Ovary (tissue), 10 donors: ENCODE measurements at places on chromosomes 6 and 20. TPM values are rescaled to one million over a fixed set of nuclear protein-coding genes. Genes with fewer than 3 reads are reported as not detected.

The RNF182 gene
- total RNA-seq = 0.81 TPM

The MDFI gene
- total RNA-seq = 21.9 TPM

The WFDC10B gene
- total RNA-seq = not detected

The PLN gene
- total RNA-seq = 4.9 TPM

The CTCFL gene
- total RNA-seq = not detected

The ANKRD66 gene
- total RNA-seq = 0.71 TPM

The NKX2-4 gene
- total RNA-seq = not detected

The LRRC1 gene
- 5.8 TPM for total RNA-seq

DNA sequence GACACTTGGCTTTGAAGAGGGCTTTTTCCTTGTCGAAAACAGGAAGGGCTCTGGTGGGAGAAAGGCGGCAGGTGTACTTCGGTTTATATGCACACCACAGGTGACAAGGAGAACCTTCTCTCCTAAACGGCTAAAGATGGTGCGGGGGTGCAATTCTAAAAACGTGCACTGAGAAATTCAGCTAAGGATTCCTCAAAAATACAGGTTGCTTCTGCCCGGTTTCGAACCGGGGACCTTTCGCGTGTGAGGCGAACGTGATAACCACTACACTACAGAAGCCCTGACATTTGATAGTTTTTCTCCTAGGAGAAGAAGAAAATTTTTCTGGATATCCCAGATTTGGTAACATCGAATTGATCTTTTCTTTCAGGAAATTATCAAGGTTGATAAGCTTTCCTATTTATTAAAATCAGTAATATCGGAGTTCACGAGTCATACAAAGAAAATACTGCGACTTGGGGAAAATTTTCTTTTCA, 32.0 kb downstream of the POM121L2 start:
- DNase-seq = no peak

DNA sequence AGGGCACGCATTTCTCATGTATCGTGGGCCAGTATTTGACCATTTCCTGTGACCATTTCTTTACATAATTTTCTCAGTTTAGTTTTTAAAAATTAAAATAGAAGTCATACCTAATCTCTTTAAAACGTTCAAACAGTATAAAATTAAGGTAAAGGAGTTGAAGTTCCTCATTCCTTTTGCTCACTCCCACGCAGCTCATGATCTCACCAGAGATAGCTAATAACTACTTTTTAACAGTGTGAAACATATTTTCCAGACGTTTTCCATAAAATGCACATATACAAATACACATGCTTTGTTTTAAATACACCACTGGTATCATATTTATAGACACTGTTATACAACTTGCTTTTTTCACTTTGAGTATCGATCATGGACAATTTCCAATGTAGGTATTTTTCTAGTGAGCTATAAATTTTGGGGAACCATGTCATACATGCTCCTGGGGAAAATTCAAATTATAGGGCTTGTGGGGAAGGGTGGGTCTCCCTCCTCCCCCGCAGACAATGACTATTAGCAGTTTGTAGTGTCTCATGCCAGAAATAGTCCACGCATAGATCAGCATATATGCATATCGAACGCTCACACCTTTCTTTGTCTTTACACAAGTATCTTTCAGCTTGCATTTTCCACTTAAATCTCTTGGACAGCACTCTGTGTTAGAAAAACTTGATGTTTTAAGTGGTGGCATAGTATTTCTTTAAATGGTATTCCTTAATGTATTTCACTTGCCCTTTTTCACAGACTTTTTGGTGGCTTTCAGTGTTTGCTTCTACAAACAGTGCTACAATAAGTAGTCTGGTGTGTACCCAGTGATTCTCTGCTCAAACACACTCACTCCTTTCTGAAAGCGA, 145.5 kb upstream of the ZNF217 start:
- DNase-seq = no peak

DNA sequence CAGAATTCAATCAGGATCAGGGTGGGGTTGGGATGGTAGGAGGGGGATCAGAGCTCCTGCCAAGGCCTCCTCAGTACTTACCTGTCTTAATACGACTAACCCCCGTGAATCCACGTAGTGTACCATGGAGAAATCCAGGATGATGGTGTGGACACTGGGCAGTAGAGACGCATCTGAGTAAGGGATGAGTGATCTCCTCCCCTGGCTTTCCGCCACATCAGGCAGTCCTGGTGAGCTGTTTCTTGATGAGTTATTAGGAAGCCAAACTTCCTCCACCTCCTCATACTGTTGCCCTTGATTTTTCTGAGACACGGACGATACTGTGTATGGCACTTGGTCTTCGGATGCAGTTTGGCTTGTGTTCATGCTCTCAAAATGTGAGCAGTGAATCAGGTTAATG, 34.2 kb upstream of the SRPK1 start:
- DNase-seq = no peak

DNA sequence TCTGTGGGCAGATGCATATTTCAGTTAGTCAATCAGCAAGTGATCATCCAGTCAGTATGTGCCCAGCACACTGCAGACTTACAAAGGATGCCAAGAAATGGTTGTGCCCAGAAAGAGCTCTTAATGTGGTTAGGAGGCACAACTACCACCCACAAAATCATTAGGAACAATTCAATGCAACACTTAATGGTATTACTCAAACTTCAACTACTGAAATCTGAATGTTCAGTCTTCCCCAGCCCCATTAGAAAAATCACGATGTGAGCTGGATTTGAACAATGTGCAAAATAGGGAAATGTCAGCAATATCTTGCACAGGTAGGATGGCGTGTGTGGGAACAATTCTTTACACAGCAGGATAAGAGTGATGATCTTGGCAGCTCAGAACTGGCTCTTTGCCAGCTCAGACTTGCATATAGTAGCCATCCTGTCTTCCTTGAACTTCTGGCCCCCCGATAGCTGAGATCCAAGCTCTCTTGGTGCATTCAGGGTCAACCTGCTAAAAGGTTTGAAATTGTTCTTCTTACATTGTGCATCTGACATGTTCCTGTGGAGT, 556.7 kb upstream of the HTR1E start:
- no peak for DNase-seq

GRCh38 chr20:58555078-58555765, 40.0 kb upstream of the APCDD1L start:
- DNase-seq = no peak

DNA sequence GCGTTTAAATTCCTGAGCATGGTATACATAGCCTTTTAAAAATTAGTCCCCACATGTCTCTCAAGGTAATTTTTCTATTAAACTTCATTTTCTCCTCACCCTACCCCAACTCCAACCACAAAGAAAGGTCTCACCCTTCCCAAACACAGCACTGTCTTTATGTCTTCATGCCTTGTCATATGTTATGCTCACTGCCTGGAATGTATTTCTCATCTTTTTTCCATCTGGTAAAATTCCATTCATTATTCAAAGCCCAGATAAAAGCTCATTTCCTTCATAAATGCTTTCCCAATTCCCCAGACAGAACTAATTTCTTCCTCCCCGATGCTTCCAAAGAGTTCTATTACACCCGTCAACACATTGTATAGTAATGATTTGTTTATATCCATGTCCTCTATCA, 302.0 kb downstream of the ALDH8A1 start:
- DNase-seq = no peak

- peak; percentile 76 for DNase-seq
These were observed 132.2 kb downstream of the SNX5 start for GRCh38 chr20:17836303-17836861.

DNA sequence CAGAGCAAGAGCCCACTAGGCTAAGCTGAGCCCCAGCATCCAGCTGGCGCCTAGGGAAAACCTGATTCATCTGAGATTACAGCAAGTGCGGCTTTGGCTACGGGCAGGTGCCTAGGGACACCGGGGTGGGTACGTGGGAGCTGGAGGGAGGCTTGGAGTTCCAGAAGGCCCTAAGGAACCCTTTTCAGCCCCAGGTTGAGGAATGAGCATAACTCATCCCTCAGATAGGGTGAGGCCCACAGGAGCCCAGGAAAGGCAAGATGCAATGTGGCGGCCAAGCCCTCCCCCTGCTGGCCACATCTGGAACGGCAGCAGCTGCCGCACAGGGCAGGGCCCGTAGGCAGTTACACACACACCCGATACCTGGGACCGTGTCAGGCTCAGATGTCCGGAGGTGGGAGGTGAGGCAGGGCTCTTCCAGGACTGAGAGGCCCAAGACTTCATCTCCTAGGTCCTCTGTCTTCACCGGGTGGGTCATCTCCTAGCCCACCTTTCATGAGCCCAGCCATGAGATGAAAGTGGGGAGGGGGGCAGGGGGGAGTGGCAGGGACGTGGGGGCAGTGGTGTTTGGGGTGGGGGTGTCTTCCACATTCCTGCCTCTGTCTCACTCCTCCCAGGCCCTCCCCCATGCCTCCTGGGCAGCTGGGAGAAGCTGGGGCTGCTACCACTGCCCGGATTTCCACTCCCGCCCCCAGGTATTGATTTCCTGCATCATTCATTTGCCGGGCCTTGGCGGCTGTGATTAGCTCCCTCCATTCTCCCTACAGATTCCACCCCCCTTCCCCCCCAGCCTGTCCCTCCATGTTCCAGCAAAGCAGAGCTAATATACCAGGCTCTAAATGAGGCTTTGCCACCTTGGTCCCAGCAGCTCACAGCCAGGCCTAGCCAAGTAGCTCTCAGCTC, 5.5 kb downstream of the MDGA1 start:
- DNase-seq = peak; percentile 54

DNA sequence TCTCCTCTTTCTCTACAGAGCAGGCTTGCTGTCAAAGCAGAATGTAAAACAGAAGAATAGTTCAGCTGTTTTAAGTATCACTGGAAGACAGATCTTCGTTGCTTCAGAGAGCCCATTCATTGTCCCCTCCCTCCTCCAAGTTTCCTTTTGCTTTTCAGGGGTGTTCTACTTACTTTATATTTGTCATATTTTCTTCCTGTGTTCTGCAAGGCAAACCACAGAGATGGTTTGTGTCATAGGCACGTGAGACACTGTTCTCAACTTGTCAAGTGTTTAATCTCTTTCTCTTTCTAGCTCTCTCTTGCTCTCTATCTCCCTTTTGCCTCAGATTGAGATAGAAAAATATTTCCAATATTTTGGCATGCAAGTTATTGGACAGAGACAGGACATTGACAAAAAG, 228.9 kb upstream of the DEFB112 start:
- DNase-seq = no peak

- no peak for DNase-seq
These were observed 394.3 kb upstream of the SOX4 start for GRCh38 chr6:21199262-21199661.

DNA sequence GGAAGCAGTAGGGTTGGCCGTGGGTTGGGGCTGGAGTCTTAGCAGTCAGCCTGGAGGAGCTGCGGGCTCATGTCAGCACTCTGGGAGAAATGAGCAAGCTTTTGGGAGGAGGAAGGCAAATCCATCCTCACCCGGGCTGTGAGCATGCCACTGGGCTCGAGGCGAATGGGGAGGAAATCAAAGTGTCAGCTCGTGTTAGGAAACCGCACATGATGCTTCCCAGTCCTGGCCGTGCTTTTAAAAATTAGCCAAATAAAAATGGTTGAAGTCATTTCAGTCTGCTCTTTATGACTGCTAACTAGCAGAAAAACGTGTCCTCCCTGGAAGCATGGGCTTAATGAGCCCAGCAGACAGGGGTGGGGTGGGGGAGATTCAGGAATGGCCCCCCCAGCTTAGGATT, 98.1 kb downstream of the NFATC2 start:
- DNase-seq = no peak

GRCh38 chr6:100464903-100465700, at the start of gene SIM1:
Gene SIM1 (minus strand): TSS chr6:100464921. CDS start chr6:100463468, 1,453 bp downstream.
- no peak for DNase-seq

GRCh38 chr6:54115966-54116365, 4.7 kb downstream of the MLIP start:
- no peak for DNase-seq

- DNase-seq = no peak
These were observed 7.8 kb downstream of the ELOVL2 start for GRCh38 chr6:11036351-11036740.

- no peak for DNase-seq
These were observed 86.7 kb upstream of the BACH2 start for GRCh38 chr6:90383196-90383822.

DNA sequence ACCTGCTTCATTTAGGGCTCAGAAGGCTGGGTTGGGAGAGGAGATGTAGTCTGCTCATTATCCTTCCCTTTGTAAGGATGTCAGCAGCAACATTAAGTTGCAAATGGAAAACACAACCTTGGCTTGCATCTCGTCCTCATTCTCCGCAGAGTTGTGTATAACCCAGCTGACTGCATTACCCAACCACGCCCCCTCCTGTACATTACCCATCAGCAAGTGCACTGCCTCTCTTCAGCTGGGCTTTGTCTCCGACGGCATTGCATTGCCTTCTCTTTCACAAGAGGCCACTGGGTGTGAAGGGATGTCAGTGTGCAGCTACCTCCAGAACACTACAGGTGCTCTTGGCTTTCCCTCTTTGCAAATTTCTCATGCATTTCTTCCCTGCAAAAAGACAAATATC, 128.7 kb upstream of the TSHZ2 start:
- no peak for DNase-seq

GRCh38 chr6:48325701-48326100, 214.7 kb upstream of the PTCHD4 start:
- DNase-seq = no peak

DNA sequence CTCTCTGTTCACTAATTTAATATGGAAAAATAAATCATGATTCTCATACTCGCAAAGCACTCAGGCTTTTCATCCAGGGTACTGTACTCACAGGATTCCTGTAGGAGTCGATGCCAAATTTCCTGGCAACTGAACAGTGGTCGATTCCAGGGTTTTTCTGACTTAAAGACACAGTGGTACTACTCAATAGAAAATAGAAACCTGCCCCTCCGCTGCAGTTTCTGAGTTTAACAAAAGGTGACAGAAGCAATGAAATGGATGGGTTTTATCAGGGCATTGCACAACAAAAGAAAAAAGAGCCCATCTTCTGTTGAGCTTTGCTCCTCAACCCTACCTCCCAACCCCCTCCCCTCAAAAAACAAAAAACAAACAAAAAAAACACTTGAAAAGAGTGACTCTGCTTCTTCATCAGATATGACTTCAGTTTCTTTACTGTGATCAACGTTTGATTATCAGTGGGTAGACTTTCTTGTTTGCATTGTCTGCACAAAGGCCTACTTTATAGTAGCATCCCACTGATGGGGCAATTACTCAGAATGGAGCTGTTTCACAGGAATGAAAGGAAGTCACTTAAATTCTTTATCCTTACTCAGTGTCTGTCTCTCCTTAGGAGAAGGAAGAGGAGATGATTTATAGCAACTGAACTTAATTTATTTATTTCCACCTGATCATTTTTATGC, 96.2 kb upstream of the FOXO3 start:
- DNase-seq = no peak

DNA sequence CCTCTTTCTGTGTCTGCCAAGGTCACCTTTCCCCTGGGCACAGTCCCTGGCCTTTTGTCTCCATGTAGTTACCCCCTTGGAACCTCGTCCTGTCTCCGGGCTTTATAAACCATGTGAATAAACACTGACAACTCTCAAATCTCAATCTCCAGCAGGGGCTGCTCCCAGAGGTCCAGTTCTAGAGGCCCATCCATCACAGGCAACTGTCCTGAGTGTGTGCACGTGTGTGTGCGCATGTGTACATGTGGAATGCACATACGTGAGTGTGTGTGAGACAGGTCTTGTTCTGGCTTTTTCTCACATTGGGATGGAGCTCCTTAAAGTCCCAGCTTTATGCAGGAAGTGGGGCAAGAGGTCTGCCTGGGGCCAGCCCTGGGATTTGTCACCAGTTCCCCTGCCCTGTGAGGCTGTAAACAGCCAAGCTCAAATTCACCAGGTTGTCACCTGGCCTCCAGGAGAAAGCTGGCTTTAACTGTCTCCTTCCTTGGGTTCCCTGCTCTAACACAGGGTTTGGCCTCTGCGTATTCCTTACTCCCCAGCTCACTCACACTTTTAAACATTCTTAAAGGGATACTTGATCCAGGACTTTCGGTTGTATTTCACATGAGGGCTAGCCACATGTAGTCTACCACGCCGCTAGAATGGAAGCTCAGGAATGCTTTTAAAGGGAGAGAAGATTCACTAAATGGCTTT, 42.7 kb downstream of the RAMACL start:
- DNase-seq = no peak
